ENCODE measurements at places on chromosomes 11 and 22.
A peak's percentile ranks its signal among the peaks of the same experiment; 100 is the strongest.

DNA sequence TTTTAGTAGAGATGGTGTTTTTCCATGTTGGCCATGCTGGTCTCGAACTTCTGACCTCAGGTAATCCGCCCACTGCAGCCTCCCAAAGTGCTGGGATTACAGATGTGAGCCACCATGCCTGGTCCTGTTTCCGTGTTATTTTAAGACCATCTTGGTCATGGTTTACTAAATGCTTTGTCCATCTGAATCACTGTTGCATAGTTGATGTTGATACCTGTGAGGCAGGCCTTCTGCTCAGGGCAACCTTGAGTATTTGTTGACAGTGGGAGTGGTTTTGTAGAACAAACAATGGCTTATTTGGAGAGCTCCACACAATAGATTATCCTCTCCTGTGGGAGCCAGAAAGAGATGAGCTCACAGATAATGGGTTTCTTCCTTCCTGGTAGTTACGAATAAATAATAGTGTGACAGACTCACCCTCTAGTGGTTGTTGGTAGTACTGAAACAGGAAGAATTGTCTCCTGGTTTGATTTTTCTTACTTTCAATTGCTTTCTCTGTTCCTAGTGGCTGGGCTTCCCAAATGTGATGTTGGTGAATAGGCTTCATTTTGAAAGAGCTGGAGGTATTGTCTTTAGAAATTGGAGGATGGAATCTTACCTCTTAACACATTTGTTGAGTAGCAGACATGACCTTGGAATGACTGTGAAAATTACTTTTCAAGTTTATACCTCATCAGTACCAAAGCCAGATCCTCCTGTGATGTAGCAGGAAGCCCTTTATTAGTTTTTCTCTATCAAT, 39.0 kb downstream of the CTNND1 start:
- DNase-seq: no peak

DNA sequence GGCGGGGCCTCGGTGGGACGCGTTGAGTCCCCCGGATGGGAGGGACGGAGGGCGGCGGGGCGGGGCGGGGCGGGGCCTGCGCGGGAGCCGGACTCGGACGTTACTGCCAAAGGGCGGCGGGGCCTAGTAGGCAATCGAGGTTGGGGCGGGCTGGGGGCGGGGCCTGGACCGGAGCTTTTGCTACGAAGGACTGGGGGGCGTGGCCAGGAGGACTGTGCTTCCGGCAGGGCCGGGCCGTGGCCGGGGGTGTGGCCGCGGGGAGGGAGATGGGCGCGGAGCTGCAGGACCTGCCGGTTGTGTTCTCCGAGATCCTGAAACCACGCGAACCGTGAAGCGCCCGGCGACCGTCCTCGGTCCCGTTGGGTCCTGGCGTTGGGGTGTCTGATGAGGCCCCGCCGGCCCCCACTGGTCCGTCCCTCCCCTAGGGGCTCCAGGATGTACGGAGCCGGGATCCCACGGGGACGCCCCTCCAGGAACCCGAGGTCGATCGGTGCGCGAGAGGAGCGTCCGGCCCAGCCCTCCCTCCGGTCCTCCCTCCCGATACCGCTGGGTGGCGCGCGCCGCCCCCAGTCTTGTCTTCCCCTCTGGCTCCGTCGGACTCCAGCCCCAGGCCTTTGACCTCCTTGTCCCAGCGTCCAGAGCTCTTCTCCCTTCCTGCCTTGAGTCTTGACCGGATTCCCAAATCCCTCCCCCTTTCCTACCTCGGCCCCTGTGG, 648 bp upstream of the NUDT8 start:
- DNase-seq: peak; percentile 99

DNA sequence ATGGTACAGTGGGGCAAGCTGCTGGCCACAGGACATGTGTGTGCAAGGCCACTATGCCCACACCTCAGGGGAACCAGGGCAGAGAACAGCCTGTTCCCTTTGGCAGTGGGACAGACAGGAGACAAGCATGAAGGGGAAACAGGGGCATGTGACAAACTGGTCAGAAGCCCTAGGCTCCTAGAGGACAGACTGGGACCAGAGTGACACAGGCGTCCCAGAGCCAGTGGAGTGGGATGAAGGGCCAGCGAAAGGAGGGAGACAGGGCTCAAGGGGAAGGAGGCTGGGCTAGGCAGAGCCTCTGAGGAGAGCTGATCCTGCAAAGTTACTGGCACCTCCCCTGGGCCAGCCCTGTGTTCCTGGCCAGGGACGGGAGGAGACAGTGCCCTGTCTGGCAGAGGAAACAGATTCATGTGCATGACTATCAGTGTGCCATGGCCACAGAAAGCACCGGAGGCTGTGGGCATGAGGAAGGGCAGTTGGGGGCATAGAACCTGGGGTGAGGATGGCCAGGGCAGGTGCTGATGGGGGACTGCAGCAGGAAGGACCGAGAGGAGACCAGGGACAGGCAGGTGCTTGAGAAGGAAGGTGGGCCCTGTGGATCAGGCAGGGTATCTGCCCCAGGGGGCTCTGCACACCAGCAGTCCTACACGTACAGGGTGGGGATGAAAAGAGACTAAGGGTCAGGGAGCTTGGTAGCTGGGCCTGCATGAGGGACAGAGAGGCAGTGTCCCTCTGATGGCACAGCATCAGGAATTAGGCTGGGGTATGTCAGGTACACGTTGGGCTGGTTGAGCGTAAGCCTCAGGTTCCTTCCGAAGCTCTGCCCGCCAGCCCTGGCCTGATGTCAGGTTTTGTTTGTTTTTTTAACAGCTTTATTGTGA, 9.8 kb downstream of the DERL3 start:
- no peak for DNase-seq

DNA sequence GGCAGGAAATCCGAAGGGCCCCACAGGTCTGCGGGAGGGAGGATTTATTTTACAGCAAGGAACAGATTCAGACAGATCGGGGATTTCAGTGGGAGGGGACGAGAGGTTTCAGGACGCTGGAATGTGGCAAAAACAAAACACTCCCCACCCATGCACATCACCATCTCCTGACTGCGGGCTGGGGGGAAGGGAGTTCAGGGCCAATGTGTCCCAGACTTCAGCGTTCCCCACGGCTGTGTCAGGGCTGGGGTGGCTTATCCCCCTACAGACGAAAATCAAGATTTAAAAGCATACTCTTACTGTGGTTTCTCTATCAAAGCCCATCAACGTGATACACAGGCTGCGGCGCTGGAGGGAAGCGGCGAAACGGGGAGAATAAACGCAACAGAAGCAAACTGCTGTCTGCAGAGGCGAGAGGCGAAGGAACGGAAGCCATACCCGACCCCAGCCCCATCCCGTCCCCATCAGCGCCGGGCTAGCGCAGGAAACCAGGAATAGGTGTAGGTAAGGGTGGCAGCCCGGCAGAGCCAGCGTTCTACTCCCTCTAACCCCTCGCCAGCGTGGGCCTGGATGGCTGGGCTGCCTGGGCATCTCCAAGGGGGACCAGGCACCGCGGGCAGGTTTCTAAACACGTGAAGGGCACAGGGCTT, 2.7 kb downstream of the TENM4 start:
- no peak for DNase-seq
